ENCODE measurements at places on chromosomes 3 and 15.

- DNase-seq = no peak
Observed at GRCh38 chr3:42492508-42493080, 9.8 kb upstream of the VIPR1 start.

- DNase-seq = no peak
Observed at GRCh38 chr3:177005718-177006405, 191.4 kb downstream of the TBL1XR1 start.

DNA sequence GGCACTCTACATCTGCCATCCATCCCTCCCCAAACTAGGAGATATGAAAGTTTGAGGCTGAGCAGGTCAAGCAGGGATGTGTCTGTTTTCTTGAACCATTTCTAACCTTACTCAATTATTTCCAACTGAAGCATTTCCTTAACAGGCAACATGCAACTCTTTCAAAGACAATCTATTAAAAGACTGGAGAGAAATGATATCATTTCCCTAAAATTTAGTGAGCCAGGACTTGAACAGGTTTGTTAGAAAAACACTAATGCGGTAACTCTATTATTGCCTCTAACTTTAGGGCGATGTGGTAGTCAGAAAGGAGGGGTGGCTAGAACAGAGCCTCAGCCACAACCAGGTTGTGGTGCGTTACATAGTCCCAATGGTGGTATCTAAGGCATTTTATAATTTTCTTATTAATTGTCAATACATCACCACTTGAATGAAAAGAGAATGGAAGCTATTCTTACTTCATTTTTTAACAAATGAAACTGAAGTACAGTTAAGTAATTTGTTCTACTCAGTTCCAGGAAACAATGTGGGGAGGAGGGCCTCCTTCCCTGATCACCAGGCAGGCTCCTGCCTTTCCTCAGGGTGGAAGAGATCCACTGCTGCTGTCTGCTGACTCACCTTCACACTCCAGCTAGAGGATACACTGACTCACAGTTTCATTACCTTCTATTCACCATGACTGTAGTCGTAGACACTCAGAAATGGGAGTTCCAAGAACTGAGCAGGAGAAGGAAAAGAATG, 22.8 kb downstream of the MYO1E start:
- no peak for DNase-seq

DNA sequence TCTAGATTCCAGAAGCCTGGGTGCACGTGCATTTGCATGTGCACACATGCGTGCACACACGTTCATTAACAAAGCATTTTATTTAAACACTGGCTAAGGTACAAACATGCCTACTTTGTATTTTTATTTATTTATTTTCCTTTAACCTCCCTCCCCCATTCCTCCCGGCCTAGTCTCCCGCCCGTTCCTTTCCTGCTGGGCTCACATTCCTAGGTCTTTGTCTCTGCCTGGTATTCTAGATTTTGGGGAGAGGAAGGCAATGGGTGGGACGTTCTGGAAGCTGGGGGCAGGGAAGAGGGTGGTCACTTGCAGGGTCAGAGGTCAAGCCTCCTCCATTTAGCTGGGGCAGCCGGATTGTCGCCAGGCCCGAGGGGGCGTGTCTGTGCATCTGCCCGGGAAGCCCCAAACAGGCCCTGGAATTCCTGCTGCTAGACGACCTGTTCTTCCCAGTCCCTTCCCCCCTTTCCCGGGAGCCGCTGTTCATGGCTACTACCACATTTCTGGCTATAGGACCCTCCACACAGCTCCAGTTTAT, 51.8 kb downstream of the TRIM71 start:
- DNase-seq = no peak

GRCh38 chr15:41987246-41987924, 15.0 kb upstream of the EHD4 start:
- DNase-seq = no peak

- DNase-seq = no peak
Observed at GRCh38 chr3:149634573-149634972, 23.3 kb downstream of the WWTR1 start.

DNA sequence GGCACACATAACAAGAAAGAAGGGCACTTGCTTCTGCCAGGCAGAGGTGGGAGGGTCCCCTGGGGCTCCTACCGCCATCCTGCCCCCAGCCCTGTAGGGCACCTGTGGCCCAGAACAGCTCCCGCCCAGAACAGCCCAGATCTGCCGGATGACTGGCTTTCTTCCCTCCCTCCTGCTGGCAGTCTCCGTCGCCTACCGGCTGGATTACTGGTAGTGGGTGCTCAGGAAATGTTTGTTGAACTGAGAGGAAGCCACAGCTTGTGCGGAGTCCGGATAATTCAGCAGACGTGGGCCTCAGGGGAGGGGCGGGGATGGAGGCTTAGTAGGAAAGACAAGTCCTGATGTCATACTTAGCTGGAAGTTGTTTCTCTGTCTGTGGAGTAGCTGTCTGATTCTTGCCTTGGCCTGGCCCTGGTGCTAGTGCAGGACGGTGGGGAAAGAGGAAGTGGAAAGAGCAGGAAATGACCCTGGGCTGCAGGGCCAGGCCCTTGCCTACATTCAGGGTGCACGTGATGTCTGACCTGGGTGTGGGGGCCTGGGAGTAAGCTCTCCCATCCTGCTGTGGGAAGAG, 6.7 kb downstream of the CCDC9B start:
- no peak for DNase-seq

DNA sequence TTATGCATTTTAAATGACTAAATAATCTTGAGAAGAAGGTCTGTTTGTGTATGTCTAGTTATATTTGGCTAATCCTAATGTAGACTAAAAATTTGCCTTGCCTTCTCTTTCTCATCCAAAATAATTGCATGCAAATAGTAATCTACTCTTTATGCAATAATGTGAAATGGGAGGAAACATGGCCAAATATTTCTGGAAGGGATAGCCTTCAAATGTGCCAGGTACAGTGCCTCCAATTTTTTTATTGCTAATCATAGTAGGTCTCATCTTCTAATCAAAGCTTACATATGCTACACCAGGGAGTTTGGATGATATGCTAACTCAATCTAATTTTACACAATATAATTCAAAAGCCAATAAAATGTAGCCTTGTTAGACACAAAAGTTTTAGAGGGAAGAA, 911.3 kb downstream of the NAALADL2 start:
- no peak for DNase-seq

- DNase-seq = no peak
Observed at GRCh38 chr3:52452570-52453221, 1.1 kb downstream of the TNNC1 start.

DNA sequence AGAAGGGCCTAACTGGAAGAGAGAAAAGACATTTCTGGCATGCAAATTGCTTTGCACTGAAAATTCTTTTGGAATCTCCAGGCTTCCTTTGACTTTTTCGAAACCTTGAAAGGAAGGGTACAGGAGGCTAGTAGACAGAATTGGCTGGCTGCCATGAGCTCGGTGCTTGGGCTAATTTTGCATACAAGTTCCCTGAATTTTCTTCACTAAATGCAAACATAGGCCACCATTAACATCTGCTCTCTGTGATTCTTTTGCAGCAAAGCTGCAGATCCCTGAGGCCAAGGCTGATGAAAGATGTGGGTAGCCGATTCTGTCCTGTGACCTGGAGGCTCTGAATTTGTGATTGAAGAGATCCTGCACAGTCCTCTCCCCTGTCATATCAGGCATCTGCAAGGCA, 247.8 kb upstream of the MCTP2 start:
- DNase-seq = no peak

GRCh38 chr3:113291572-113291971, 80.2 kb downstream of the BOC start:
- DNase-seq = no peak

DNA sequence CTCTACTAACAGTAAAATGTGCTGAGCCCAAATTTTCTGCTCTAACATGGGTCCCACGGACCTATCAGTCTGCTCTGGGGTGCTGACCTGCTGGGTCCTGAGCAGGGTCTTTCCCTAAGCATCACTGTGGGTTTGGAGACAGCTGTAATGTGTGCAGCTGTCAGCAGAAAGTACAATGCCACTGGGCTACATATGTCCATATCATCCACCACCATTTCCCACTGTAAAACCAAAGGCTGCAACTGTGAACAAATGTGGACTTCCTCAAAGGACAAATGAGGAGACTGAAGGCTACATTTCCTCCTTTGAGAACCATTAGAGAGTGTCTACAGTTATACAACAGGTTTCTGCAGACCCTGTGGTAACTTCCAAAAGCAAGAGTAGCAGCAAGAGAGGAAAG, 33.8 kb upstream of the IP6K2 start:
- no peak for DNase-seq

- DNase-seq = no peak
Observed at GRCh38 chr3:47523310-47524073, 10.0 kb upstream of the ELP6 start.
